ENCODE measurements at places on chromosomes 5 and 9.
A peak's percentile ranks its signal among the peaks of the same experiment; 100 is the strongest.

DNA sequence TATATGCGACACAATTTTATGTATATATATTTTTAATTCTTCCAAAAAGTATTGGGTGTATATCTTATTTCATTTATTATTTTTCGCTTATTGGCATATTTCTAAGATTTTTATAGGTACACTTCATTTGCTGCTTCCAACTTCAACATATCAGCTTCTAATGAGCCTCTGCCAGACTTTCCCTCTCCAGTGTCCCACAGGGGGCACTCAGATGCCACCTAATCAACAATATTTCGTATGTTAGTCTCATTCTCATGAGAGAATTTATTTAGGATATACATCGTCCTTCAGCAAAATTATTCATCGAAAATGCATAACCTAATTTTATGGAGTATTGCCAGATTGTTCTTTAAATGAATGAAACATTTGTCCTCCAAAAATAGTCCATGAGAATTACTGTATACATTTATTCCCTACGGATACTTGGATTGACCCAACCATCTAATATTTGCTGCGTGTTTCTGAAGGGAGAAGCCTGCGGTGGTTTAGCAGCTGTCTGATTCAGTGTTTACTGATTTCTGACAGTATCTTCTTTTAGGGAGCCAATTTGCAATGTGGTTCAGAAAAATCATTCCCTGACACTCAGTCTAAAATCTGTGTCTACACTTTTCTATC lies 100.6 kb upstream of the SELENOP start:
- DNase-seq = peak; percentile 47

GRCh38 chr5:76943006-76943405 lies 9.8 kb upstream of the CRHBP start:
- DNase-seq = no peak

DNA sequence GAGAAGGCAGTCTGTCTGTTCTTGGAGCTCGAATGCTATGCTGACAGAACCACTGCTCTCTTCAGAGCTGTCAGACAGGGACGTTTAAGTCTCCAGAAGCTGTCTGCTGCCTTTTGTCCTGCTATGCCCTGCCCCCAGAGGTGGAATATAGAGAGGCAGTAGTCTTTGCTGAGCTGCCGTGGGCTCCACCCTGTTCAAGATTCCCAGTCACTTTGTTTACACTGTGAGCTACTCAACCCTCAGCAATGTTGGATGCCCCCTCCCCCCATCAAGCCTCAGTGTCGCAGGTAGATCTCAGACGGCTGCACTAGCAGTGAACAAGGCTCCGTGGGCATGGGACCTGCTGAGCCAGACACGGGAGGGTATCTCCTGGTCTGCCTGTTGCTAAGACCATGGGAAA lies 344.2 kb downstream of the TMEM161B start:
- no peak for DNase-seq

GRCh38 chr5:150129454-150129812 lies 26.2 kb downstream of the PDGFRB start:
- DNase-seq = no peak

DNA sequence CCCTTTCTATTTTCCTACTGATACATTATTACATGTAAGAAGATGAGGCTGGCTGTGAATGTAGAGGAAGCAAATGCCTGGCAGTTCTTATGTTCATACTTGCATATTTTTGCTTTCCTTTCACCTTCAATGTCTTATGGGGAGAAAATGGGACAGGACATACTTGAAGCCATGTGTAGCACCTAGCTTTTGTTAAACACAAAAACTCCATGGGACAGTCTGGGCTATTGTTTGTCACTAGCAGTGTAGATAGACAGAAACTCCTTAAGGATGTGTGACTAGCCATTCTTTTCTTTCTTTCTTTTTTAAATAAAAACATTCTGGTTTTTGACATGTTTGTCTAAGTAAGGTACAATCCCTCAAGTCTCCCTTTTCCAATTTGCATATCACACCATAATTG lies 122.7 kb downstream of the ARL15 start:
- DNase-seq = no peak

Measured in Jurkat, Clone E6-1 (cell line).